T follicular helper cell (primary cell): ENCODE measurements at places on chromosomes 4 and X.

DNA sequence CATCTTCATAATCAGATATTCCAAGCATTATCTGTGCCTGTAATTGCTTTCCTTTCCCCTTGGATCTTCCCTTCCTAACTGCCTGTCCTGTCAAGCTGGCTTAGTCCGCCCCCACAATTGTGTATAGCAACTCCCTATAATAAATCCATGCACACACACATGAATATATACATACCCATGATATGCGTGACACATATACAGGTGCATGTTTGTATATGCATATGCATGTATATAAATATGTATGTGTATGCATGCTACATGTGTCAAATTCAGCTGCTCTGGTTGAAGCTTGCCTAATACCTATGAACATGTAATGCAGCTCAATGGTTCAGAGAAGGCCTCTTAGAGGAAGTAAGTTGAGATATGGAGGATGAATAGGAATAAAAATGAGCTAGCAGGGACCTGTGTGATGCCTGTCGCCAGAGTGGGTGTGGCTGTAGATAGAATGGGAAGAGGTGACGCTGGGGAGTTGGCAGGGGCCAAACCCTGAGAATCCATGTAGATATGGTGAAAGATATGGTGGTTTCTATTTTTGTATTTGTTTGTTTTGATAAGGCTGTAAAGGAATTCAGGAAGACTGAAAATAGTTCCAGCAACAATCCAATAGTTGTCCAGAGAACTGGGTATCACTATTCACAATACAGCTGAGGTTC is 595.0 kb upstream of the BOD1L1 start:
- no peak for DNase-seq

DNA sequence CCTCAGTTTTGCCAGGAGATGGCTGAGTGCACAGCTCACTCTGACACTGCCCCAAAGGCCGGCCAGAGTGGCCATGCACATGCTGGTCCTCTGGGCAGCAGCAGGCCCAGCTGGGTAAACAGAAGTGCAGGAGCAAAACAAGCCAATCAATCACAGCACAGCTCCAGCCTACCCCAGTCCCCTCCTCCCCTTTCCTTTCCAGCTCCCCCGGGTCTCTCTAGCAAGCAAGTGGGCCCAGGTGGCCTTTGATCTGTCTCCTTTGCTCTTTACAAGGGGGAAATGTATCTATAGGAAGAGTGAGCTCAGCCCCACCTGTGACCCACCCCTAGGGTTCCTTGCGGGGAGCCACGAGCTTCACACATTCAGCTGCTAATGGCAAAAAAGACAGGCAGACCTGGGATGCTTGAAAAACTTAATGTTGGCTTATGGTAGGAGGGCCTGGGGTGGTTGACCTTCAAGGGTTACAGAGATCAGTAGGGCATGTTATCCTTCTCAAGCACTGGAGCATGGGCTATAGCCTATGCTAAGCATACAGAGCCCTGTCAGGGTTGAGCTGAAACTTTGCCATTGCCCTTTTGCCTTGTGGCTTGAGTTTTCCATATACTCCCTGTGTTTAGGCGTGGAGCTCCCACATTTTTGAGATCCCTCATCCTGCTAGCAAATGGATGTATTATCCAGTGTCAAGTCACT is 57.8 kb upstream of the PLAC1 start:
- no peak for DNase-seq

DNA sequence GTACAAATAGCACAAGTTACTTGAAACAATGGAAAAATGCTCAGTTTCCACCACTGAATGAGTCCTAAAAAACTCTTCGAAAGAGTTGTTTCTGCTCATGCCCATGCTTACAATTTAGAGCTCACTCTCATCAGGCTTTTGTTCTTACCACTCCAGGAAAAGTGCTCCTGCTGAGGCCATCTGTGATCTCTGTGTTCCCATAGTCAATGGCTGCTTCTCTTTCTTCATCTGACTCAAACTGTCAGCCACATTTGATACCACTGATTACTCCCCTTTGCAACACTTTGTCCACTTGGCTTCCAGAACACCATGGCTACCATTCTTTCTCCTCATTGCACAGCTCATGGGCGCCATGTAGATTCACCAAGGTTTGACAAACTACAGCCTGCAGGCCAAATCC is 80.0 kb upstream of the SLC34A2 start:
- DNase-seq = no peak

- no peak for DNase-seq
Observed at GRCh38 chr4:25320336-25320735, 7.8 kb downstream of the ZCCHC4 start.

- no peak for DNase-seq
Observed at GRCh38 chr4:15106399-15106798, 104.1 kb downstream of the CPEB2 start.

DNA sequence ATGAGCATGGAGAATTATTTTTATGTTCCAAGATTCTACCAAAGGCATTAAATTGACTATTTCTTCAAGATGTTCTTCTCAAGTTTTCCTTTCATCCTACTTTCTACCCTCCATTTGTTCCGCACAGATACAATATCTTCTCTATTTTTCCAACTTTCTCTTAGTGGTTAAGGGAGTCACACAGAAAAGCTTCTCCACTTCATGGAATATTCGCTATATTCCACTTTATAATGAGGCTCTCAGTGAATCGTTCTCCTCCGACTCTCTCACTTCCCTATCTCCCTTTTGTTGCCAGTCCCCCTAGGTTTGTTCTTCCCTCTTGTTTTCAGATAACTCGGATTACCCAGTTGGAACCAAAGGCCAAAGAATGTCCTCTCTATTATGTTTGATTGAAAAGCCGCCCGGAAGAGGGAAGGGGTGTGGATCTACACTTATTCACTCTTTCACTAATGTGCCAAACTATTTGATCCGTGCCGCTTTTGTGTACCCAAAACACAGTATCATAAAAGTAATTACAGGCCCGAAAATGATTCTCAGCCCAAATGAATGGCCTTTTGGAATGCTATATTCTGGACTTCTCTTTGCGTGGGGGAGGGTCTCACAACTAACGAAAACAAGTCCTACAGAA is 1.2 kb downstream of the SH3D19 start:
- no peak for DNase-seq

DNA sequence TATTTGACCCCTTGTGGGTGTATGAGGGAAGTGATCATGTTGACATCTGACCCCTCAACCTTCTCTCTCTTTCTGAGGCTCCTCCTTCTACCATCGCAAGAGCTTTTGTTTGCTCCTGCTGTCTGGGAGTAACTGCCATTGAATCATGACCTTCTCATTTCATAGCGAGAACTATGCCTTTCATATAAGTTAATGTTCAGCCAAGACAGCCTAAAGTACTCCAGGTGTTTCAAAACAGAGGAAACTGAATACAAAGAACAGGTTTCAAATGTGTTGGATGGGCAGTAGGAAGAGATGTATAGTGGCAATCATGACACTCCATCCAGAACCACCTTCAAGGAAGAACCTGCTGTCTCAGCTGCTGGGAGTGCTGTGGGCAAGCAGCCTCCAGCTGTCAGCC is 403.1 kb downstream of the MID1IP1 start:
- no peak for DNase-seq

DNA sequence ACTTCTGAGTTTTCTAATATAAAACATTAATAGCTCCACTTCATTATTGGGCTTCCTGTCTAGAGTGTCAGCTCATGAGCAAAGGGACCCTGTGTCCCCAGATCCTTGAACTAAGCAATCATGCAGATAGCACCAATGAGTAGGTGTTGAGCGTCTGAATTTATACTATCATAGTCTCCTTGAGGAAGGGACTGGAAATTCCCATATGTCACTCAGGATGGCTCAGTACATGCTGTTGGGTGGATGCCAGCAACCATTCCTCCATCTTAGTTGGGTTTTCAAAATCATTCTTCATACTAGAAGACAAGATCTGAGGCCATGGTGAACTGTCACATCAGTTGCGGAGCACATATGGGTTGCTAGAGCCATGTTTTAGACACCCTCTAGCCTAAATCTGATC is 27.7 kb downstream of the CD99 start:
- DNase-seq = no peak

- no peak for DNase-seq
Observed at GRCh38 chr4:117623326-117623725, 411.0 kb upstream of the NDST3 start.
